ENCODE measurements at places on chromosomes 3 and 15. TPM values are rescaled to one million over a fixed set of nuclear protein-coding genes. Genes with fewer than 3 reads are reported as not detected.
A peak's percentile ranks its signal among the peaks of the same experiment; 100 is the strongest.

- no peak overlapping the region for H3K4me3 ChIP-seq
- no peaks in the 10 kb centered on the region for H3K4me1 ChIP-seq
- no peaks in the 10 kb centered on the region for H3K36me3 ChIP-seq
- H3K27me3 ChIP-seq = no peaks in the 10 kb centered on the region
These were observed 97.2 kb downstream of the CHST2 start for GRCh38 chr3:143216709-143217182.

Gene SI
- not detected for total RNA-seq

- no peaks in the 10 kb centered on the region for H3K4me1 ChIP-seq
- DNase-seq = no peak
- no peaks in the 10 kb centered on the region for H3K27me3 ChIP-seq
These were observed 27.5 kb upstream of the MAPKBP1 start for GRCh38 chr15:41746802-41747201.

DNA sequence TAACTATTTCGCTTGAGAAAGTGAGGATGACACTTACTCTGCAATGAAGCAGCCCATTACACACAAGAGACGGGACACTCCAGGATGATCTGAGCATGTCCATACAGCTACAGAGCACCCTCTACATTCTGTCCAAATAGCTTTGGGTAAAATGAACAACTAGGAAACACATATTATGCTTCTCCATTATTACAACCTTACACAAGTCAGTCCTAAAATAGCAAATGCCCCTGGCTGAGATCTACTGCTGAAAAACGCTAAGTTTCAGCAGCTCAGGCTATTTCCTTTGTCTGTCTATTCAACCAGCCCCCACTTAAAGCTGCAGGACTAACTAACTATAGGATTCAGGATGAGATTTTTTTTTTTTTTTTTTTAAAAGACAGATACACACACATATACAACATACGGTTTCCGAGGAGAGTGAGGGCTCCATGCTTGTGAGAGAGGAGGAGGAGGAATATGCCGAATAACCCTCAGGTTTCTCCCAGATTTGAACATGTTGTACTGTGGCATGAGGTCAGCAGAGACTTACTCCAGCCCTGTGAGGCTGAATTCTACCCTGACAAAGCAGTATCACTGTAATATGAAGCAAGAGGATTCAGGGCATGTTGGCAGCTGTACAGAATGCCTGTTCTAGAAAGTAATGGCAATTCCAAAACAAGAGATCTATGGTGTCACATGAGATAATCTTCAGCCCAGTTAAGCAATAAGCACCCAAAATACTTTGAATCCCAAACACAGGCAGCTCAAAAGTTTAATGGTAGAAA, 117.3 kb upstream of the PLXND1 start:
- peak overlapping the region; percentile 7 for H3K4me3 ChIP-seq
- peak overlapping the region; percentile 87 for H3K27ac ChIP-seq
- H3K36me3 ChIP-seq = no peaks in the 10 kb centered on the region
- H3K27me3 ChIP-seq = no peaks in the 10 kb centered on the region
- H3K4me1 ChIP-seq = peaks cover 24% of the 10 kb centered on the region
- DNase-seq = peak; percentile 83

DNA sequence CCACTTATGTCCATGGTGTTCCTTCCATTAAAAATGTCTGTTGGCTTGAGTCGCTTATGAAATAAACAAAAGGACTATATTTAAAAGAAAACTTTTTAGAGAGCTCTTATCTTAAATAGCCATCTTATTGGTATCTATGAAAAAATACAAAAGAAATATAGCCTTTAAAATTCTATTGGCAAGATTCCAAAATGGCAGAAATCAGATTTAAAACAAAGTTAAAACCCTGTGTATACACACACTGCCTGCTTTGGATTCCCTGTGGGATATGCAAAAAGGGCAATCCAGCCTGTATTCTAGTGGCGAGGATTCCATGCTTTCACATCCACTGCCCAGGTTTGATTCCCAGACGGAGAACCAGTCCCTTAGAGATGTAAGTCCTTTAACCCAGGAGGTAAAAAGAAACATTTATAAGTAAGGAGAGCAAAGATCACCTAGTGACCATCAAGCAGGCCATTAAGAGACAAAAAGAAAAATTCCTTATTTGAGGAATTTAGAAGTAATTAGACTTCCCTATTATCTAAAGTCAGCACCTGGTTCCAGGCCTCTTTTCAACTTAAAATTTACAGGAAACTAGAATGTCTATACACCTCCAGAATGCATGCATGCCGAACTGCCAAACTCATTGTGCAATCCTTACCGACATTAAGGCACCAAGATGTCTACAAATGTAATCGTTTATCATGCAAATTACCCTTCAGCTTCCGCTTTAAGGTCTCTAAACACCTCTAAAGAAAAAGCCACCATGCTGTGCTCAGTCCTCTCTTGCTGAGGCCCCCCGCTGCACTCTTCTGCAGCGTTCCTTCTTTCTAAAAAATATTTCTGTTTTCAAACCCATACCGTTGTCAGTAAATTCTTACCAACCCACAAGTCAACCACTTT, 69.6 kb upstream of the STRIT1 start:
- H3K4me3 ChIP-seq = no peak overlapping the region
- peaks cover 8% of the 10 kb centered on the region for H3K4me1 ChIP-seq
- no peak overlapping the region for H3K27ac ChIP-seq
- H3K27me3 ChIP-seq = no peaks in the 10 kb centered on the region
- no peaks in the 10 kb centered on the region for H3K36me3 ChIP-seq

GRCh38 chr15:73482166-73482565, 39.2 kb downstream of the REC114 start:
- no peaks in the 10 kb centered on the region for H3K4me1 ChIP-seq
- H3K27ac ChIP-seq = no peak overlapping the region
- no peak overlapping the region for H3K4me3 ChIP-seq
- no peak for DNase-seq
- no peaks in the 10 kb centered on the region for H3K27me3 ChIP-seq

Gene CACNA2D2
- total RNA-seq = 1.5 TPM

DNA sequence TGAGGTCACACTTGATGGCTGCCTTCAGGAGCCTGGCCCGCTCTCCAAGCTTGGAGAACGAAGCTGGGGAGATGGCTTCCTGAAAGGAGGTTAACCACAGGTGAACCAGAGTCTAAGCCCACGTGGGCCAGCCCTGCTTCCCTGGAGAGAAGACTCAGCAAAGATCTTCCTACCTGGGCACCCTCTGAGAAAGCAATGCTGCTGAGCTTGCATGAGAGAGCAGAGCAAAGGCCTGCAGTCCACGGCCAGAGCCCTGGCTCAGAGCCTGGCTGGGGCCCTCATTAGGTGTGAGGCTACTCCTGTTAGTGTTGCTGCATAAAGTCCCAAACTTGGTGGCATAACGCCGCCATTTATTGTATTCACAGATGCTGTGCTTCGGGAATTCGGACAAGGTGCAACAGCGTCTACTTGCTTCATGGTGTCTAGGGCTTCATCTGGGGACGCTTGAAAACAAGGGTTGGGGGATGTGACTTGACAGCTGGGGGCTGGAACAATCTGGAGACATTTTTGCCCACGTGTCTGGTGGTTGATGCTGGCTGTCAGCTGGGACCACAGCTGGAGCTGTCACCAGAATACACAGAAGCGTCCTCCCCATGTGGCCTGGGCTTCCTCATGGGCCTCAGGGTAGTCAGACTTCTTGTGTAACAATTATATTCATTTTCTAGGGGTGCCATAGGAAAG, 87.9 kb upstream of the MEF2A start:
- no peaks in the 10 kb centered on the region for H3K27me3 ChIP-seq
- H3K4me1 ChIP-seq = no peaks in the 10 kb centered on the region
- H3K4me3 ChIP-seq = no peak overlapping the region
- no peak overlapping the region for H3K27ac ChIP-seq

DNA sequence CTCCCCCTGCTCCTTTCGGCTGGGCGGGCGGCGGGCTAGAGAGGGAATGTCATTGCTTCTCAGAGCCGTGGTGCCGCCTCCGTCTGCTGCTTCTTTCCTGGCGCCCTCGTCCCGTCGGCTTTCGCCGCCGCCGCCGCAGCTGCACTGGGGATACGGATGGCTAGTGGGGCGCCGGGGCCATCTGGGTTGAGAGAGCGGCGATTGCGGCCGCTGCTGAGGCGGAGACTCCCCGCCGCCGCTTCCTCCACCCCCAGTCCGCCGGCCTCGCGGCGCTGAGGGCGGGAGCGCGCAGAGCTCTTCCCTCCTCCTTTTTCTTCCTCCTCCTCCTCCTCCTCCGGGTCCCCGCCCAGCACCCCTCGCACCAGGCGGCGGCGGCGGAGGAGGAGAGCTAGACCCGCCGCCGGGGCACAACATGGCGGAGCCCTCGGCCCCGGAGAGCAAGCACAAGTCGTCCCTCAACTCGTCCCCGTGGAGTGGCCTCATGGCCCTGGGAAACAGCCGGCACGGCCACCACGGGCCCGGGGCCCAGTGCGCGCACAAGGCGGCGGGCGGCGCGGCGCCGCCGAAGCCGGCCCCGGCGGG, at the start of gene STT3B:
TSS of gene STT3B (plus strand) at position 339 of the 582 bp plus-strand sequence. CDS start at position 413, 74 bp downstream.
- peak; percentile 56 for DNase-seq

DNA sequence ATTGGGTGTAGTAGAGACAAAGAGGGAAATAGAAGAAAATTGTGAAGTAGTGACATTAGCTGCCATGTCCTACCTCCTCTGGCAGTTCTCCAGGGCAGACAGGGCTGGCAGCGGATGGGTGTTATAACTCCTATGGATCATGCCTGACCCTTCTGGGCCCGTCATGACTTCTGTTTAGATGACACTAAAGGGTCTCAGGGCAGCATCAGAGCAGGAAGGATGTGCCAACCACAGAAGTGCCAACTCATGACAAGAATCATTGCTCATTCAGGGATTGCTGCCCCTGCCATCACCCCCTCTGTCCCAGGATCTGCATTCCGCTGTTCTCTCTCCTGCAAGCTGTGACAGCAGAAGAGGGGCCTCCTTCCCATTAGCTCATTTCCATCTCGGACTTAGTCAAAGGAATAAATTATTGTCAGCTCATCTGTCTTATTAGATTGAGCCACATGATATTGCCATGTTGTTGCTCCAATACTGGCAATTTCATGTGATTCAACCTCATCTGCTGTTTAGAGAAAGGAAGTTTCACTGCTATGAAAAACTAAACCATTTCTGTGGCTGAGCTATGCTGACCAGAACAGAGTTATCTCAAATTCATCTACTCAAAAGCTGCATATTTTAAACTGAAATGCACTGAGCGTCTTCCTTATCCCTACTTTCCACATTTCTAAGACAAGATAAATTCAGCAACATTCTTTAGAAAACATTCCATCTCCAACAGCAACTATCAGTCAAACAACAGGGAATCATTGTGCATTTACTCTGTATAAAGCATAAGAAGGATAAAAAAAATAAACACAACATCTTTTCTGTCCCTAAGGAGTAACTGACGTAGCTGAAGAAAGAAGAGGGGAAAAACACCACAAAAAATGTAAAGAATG, 271.6 kb downstream of the FHIT start:
- no peaks in the 10 kb centered on the region for H3K36me3 ChIP-seq
- no peaks in the 10 kb centered on the region for H3K27me3 ChIP-seq
- H3K4me1 ChIP-seq = no peaks in the 10 kb centered on the region
- no peak overlapping the region for H3K27ac ChIP-seq
- no peak for DNase-seq

- no peak overlapping the region for H3K27ac ChIP-seq
- no peak overlapping the region for H3K4me3 ChIP-seq
- H3K27me3 ChIP-seq = no peaks in the 10 kb centered on the region
- DNase-seq = no peak
These were observed 91.9 kb downstream of the CHDH start for GRCh38 chr3:53754325-53754724.

DNA sequence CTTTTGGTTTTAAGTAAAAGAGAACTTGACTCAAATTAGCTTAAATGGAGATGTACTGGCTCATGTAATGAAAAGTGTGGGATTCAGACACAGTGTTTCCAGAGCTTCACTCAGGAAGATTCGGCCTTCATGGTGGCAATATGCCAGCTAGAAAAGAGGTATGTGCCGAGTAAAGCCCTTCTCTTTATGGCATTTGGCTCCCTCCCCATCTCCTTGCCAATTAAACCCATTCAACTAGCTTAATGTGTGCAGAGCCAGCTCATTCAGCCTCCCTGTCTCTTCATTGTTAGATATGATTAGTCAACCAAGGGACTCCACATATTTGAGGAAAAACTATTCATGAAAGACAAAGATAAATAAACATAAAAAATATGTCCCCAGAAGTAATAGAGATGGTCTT, 15.0 kb upstream of the TRANK1 start:
- no peaks in the 10 kb centered on the region for H3K27me3 ChIP-seq
- no peak for DNase-seq
- no peak overlapping the region for H3K27ac ChIP-seq
- H3K36me3 ChIP-seq = no peaks in the 10 kb centered on the region
- H3K4me3 ChIP-seq = no peak overlapping the region

GRCh38 chr3:188855675-188856074, 316.1 kb upstream of the TPRG1 start:
- DNase-seq = no peak
- H3K27ac ChIP-seq = no peak overlapping the region
- H3K4me3 ChIP-seq = no peak overlapping the region
- H3K27me3 ChIP-seq = no peaks in the 10 kb centered on the region
- no peaks in the 10 kb centered on the region for H3K36me3 ChIP-seq
- peaks cover 28% of the 10 kb centered on the region for H3K4me1 ChIP-seq

DNA sequence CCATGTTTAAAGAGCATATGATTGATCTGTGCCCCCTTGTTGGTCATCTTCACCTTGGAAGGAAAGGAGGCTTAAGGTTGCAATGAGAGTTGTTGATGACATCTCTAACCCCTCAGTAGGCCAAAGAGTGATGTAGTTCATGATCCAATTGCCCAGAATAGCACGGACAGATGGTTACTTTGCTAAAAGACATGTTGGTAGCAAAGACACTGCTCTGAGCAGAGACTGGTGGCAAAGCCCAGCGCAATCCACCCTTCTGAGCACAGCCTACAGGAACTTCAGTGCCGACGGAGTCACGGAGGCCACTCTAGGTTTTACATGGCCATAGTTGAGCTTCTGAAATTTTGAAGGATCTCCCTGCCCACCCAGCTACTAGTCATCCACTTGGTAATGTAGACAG, 21.8 kb downstream of the FBXO45 start:
- DNase-seq = no peak
- H3K4me1 ChIP-seq = no peaks in the 10 kb centered on the region
- H3K27ac ChIP-seq = no peak overlapping the region
- no peak overlapping the region for H3K4me3 ChIP-seq

Gene MUC13
- not detected for total RNA-seq

DNA sequence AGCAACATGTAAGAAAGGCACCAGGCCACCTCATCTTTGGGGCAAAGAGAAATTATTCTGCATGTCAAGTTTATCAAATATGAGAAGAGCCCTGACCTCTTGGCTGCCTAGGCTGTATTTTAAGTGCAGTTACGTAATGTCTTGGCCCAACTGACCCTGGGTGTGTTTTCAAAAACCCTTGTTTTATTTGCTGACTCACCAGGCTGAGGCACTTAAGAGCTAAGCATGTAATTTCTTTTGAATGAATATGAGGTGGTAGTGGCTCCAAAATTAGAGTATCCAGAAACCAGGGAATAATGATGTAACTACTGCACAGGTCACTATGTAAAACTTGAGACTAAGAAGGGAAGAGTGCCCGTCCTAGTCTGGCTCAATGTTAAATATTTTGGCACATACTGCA, 24.3 kb downstream of the PGPEP1L start:
- H3K4me3 ChIP-seq = no peak overlapping the region
- DNase-seq = peak; percentile 32
- no peaks in the 10 kb centered on the region for H3K4me1 ChIP-seq
- H3K36me3 ChIP-seq = no peaks in the 10 kb centered on the region
- no peaks in the 10 kb centered on the region for H3K27me3 ChIP-seq

GRCh38 chr3:62785384-62785783, 89.8 kb downstream of the CADPS start:
- H3K27ac ChIP-seq = no peak overlapping the region
- H3K4me1 ChIP-seq = no peaks in the 10 kb centered on the region
- H3K36me3 ChIP-seq = no peaks in the 10 kb centered on the region
- no peak overlapping the region for H3K4me3 ChIP-seq
- no peak for DNase-seq

- no peak overlapping the region for H3K27ac ChIP-seq
- DNase-seq = no peak
- H3K27me3 ChIP-seq = no peaks in the 10 kb centered on the region
These were observed 5.5 kb upstream of the CLN6 start for GRCh38 chr15:68235022-68235421.

Data from tibial nerve (tissue), 4 donors.